ENCODE measurements at places on chromosomes 7 and 10.

DNA sequence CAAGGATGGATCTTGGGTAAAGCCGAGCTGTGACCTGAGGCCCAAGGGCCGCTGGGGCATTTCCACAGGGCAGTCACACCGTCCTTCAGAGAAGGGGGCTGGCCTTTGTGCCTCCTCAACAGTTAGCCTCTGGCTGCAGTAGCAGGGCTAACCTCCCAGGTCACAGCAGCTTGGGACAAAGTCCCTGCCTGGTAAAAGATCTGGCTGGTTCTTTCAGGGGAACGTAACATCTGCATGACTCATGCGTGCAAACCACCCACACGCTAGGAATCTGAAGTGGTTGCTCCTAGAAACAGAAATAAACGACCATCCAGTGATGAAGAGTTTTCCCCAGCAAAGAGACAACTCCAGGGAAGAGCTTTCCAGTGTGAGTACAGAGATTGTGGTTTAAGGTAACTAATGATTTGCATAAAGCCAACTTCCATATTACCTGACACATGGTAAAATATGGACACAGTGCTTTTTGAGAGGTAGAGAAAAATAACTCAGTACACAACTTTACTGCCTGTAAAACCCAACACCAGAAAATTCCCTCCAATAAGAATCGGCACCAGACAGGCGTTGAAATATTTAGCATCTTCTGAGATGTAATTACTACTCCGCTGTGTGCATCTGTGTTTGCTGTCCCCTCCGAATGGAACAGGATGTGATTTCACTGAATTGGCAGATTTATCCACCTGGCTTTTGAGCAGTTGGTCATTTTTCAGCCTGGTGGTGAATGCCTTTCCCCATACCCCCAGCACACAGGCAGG, 84.9 kb upstream of the ADRB1 start:
- DNase-seq = peak; percentile 9

DNA sequence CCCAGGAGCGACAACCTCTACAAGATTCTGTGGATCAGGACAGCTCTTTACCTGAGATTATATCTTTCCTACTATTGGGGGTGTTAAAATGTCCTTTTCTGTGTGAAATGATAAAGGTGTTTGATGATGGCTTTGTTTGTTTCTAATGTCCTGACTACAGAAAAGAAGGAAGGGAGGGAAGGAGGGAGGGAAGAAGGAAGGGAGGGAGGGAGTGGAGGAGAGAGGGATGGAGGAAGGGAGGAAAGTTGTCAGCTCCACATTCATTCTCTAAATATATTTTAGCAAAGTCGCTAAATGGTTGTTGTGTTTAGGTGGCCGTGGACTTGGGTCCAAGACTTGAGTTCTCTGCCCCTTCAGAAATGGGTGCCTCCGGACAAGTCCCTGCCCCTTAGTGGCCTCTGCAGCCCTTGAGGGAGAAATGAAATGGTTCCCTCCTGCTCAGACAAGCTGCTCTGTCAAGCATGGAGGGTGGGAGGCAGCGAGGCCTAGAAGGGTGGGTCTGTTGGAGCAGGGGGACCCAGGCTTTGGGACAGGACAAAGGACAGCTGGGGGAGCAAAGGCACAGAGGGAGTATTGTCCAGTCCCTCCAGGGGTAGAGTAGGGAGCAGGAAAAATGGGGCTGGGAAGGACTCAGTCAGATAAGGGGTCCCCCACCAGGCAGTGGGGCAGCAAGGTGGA, 4.4 kb downstream of the RGS10 start:
- no peak for DNase-seq

DNA sequence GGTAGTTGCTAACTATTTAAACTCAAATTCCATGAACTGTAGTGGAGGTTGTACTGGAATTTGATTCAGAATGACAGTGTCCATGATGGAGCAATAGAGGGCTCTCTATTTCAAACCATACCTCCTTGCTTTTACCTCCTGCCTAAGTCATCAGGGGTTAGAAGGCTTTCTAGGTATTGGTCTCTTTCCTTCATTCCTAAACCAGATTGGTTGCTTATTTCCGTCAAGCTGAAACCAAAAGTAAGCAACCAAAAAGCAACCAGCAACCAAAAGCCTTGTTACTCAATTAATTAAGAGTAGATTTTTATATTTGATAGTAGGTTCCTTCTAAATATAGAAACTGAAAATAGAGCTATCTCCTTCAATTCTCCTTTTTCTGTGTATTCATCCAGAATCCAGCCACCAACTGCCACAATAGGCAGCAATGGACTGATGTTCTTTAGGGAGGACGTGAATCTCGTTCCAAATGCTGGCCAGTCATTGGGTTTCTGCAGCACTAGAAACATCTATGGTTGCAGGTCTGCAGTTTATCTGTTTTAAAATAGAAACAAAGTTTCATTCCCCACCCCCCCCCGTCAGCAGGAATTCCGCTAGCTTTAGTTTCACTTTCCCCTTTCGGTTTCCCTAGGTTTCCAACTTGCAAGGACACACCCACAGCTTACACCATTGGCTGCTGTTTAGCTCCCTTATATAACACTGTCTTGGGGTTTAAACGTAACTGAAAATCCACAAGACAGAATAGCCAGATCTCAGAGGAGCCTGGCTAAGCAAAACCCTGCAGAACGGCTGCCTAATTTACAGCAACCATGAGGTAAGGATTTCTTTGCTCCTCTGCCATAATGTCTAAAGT, at the start of gene IFIT1:
TSS of gene IFIT1 (plus strand) at position 717 of the 850 bp plus-strand sequence. CDS start at position 807, 90 bp downstream.
- DNase-seq = peak; percentile 27

DNA sequence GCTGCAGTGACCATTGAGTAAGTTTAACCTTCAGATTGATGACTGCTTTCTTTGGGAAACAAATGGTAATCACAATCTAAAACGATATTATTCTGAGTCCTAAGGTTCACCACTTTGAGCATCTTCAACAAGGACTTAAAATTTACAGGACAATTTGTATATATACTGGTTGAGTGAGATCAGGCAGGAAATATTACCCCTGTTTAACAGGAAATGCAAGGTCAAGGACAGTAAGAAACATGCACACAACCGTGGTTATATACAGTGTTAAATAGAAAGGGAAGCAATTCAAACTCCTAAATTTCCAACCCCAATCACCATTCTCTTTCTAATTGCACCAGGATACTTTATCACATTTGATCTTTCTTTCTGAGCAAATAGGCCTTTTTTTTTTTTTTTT, 96.1 kb downstream of the ZNF277 start:
- no peak for DNase-seq

- DNase-seq = no peak
Measured at GRCh38 chr10:5575482-5576153, 50.9 kb downstream of the CALML3 start.

DNA sequence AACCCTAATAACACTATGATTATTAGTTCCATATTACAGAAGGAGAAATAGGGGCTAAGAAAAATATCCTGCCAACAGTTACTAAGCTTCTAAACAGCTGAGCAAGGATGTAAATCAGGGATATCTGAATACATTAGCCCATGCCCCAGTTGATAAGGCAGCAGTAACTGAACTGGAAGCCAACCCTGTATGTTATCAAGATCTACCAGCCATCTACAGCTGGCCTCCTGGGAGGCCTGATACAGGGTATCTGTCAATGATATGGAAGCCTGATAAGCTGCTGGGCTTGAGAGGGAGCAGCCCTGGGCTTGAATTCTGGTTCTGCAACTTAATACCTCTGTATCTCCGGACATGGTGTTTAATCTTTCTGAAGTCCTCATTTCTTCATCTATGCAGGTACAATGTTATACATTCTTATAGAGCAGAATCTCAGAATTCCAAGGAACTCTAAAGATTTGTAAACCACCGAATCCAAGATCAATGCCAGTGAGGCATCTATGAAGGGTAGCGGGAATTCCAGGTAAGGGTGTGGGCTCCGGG, 37.9 kb upstream of the AFAP1L2 start:
- no peak for DNase-seq
